Activated T-cell treated with anti-CD3 and anti-CD28 coated beads, Interleukin-2, amount 50 U/mL, for 1 hour (primary cell): ENCODE measurements at places on chromosomes 12 and 14.
A peak's percentile ranks its signal among the peaks of the same experiment; 100 is the strongest.

- DNase-seq: no peak
Observed at GRCh38 chr14:71891970-71892369, 40.3 kb upstream of the RGS6 start.

GRCh38 chr12:125417446-125417845 is 352.2 kb downstream of the AACS start:
- no peak for DNase-seq

- no peak for DNase-seq
Observed at GRCh38 chr12:99009654-99010296, 364.7 kb downstream of the APAF1 start.

DNA sequence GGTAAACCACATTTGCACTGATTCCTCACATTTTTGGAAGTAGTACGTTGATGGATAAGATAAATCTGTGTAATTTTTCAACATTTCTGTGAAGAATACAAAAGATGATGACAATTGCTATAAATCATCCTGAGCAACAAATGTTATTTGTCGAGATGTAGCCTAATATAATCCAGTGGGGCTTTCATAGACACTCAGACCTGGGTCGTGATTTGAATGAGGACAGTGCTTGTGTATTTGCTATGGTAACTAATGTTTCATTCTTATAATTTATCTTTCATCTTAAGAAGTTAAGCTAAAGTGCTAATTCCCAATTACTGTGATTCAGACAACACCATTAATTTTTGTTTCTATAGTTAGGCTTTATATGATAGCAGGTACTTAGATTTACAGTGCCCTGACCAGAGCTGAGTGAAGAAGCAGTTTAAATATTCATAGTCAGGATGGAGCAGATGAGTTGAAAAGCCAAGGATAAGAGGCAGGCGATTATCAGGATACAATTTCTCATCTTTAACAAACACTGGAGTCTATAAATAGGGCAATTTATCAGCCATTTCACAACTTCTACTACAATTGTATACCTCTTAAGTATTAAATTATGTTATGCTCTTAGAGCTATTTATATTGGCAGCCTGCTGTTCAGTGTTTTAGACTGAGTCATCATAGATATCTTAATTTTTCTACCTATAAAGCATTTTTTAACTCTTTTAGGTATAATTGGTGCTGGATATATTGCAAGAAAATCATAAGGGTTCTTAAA is 359.9 kb downstream of the TRHDE start:
- no peak for DNase-seq

DNA sequence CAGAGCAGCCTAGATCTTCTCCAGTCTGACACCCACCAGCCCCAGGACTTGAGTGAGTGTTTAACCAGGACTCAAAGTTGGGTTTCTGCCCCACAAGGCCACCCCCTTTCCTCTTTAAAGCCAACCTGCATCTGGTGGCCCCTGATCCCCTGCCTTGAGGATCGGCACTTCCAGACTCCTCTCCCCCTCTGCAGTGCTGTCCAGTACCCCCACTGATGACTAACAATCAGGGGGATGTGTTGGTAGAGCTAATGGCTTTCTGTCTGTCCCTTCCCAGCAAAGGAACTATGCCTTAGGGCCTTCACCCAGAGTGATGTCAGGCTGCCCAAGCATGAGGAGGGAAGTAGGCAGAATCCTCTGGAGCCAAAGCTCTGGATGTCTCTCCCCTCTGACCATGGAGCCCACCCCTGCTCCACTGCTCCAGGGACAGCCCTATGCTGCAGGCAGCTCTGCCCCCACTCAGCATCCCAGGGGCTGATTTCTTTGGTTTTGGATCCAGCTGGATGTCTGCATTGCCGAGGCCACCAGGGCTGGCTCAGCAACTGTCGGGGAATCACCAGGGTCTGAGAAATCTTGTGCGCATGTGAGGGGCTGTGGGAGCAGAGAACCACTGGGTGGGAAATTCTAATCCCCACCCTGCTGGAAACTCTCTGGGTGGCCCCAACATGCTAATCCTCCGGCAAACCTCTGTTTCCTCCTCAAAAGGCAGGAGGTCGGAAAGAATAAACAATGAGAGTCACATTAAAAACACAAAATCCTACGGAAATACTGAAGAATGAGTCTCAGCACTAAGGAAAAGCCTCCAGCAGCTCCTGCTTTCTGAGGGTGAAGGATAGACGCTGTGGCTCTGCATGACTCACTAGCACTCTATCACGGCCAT is 42.9 kb downstream of the DAD1 start:
- peak; percentile 61 for DNase-seq

DNA sequence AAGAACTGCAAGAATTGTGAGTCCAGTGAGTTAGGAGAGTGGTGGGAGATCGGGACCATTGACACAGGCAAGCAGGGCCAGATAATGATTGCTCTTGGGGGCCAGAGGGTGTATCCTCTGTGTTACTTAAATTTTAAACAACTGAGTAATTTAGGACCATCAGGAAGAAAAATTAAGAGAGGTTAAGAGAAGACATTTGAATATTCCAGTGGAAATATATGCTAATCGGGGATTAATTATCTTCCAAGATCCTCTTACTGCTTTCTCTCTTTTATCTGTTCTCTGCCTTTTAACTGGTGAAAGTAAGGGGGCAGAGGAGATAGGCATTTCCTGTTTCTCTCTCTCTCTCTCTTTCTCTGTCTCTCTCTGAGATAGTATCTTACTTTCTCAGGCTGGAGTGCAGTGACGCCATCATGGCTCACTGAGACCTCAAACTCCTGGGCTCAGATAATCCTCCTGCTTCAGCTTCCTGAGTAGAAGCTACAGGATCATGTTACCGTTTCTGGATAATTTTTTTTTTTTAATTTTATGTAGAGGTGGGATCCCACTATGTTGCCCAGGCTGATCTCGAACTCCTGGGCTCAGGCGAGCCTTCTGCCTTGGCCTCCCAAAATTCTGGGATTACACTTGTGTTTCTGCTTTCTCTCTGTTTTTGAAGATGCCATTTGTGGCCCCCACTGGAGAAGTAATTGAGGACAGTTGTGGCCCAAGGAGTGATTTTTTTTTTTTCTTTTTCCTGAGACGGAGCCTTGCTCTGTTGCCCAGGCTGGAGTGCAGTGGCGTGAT is 85.1 kb downstream of the DIP2B start:
- no peak for DNase-seq

- DNase-seq: no peak
Observed at GRCh38 chr12:113347107-113347506, 11.3 kb upstream of the PLBD2 start.

- no peak for DNase-seq
Observed at GRCh38 chr14:74492776-74493342, at the start of gene NPC2. Gene NPC2, minus strand, starts transcription at chr14:74493305. Its CDS starts 31 bp downstream, at chr14:74493274.

GRCh38 chr12:56338308-56339157 is at the start of gene IL23A:
Gene IL23A, plus strand, starts transcription at chr12:56338884. Its CDS starts 161 bp downstream, at chr12:56339045.
- peak; percentile 80 for DNase-seq

- DNase-seq: no peak
Observed at GRCh38 chr12:12684375-12685106, 11.4 kb downstream of the GPR19 start.

- DNase-seq: no peak
Observed at GRCh38 chr12:55814257-55814656, 3.3 kb downstream of the SARNP start.

- DNase-seq: no peak
Observed at GRCh38 chr12:104439137-104439536, 17.6 kb upstream of the CHST11 start.

GRCh38 chr12:5003025-5003666 is 40.5 kb upstream of the KCNA5 start:
- DNase-seq: peak; percentile 29

DNA sequence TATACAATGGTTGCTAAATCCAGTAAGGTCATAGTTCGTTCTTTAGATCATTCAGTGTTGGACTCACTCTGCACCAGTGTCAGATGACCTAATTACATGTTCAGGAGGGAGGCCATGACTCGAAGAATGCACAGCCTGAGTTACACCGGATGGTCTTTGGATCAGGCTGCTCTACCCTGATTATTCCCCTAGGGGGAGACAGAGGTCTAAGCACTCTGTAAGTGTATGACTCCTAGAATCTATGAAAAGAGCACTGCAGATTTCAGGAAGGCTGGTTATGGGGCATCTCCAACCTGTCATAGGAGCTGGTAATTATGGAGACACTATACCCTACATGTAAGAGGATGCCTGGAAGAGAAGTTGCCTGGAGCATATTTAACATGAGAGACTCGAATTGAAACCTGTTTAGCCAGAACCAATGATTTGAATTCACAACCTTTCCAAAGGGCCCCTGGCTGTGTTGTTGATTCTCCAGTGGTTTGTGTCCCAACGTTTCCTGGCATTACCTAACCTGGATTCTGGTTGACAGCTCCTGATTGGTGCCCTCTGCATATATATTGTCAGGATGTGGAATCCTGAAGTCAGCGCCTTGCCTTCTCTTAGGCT is at the start of gene MUCL1:
Gene MUCL1 (plus strand): TSS at position 584 of the 606 bp plus-strand sequence. CDS start 67 bp downstream, outside the sequence.
- peak; percentile 43 for DNase-seq
